Stimulated activated CD8-positive, alpha-beta memory T cell treated with anti-CD3 and anti-CD28 coated beads, Interleukin-4, amount 100 ng/mL, for 4 hours (primary cell): ENCODE measurements at places on chromosomes 13 and 19.

GRCh38 chr19:2761309-2761677 lies 21.5 kb upstream of the SLC39A3 start:
- no peak for DNase-seq

- no peak for DNase-seq
These were observed 1.5 kb upstream of the IGSF23 start for GRCh38 chr19:44611812-44612295.

GRCh38 chr13:34764246-34764645 lies 177.8 kb upstream of the NBEA start:
- no peak for DNase-seq

DNA sequence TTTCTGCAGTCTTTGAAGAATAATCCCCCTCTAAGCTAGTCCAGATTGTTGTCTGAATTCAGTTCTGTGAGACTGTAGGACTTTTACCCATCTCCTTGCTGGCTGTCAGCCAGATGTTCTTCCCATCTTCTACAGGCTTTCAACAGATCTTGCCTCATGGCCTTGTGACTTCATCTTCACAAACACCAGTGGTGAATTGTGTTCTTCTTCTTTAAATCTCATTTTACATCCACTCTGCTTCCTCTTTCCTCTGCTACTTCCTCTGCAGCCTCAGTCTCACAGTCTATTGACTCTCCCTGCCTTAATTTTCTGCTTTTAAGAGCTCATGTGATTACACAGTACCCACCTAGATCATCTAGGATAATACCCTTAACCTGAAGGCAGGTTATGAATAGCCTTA lies 859.0 kb upstream of the SLITRK1 start:
- DNase-seq: no peak

- no peak for DNase-seq
These were observed 38.2 kb upstream of the GJB6 start for GRCh38 chr13:20270163-20270865.

DNA sequence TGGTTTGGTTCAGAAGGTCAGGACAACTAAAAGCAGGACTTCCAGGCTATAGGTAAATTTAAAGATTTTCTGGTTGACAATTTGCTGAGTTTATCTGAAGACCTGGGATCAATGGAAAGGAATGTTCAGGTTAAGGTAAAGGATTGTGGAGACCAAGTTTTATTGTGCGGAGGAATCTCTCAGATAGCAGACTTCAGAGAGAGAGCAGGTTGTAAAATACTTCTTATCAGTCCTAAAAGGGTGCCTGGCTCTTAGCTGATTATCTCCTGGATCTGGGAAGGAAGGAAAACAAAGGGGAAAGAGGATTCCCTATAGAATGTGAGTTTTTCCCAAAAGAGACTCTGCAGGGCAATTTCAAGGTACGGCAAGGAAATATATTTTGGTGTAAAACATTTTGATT lies 851.5 kb downstream of the DACH1 start:
- no peak for DNase-seq

- no peak for DNase-seq
These were observed 177.9 kb downstream of the COL4A1 start for GRCh38 chr13:110129076-110129475.
